ENCODE measurements at places on chromosomes 3 and 15.
A peak's percentile ranks its signal among the peaks of the same experiment; 100 is the strongest.

- no peak for DNase-seq
Measured at GRCh38 chr3:118485693-118486092, 549.0 kb downstream of the IGSF11 start.

- no peak for DNase-seq
Measured at GRCh38 chr3:14766428-14767244, 52.1 kb upstream of the FGD5 start.

- no peak for DNase-seq
Measured at GRCh38 chr15:91704343-91704742, 149.2 kb upstream of the SLCO3A1 start.

- no peak for DNase-seq
Measured at GRCh38 chr15:25090073-25090733, 135.4 kb downstream of the SNRPN start.

GRCh38 chr3:112056451-112056929, 22.0 kb downstream of the TMPRSS7 start:
- no peak for DNase-seq

DNA sequence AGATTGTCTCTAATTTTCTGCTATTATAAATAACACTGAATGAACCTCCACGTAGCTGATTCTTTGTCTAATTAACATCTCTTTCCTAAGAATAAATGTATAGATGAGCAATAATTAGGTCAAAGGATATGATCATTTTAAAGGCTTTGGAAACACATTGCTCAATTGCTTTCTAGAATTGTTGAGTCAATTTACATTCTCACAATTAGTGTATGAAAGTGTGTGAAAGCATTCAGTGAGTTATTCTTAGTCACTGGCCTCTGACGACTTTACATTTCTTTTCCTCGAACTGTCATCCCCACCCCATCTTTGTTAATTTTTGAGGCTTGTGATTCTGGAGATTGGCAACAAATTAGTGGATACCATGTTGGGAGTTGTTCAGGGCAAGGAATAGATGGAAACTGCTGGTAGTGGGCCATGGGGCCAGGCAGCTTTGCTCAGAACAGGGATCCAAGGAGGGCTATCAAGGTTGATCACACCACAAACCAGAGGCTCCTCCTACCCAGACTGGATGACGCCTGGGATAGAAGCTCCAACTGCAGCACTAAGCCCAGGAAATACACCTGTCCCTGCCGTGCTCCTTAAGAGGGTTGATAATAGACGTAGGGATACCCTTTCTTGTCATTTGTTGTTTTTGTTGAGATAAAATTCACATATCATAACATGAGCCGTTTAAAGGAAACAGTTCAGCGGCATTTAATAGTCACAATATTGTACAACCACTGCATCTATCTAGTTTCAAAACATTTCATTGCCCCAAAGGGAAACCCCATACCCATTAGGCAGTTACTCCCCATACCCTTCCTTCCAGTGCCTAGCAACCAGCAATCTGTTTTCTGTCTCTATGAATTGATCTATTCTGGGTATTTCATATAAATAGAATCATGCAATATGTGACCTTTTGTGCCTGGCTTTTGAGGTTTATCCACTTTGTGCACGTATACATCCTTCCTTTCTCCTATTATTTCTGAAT, 27.9 kb downstream of the EIF1B start:
- no peak for DNase-seq

DNA sequence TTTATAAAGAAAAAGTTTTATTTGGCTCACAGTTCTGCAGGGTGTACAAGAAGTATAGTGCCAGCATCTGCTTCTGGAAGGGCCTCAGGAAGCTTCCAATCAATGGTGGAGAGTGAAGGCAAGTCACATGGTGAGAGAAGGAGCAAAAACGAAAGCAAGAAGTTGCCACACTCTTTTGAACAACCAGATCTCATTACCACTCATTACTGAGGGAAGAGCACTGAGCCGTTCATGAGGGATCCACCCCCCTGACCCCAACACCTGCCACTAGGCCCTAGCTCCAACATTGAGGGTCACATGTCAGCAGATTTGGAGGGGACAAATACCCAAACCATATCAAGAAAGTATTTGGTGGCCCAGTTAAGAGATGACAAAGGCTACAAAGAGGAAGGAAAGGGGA, 239.3 kb upstream of the UBE2E1 start:
- no peak for DNase-seq

DNA sequence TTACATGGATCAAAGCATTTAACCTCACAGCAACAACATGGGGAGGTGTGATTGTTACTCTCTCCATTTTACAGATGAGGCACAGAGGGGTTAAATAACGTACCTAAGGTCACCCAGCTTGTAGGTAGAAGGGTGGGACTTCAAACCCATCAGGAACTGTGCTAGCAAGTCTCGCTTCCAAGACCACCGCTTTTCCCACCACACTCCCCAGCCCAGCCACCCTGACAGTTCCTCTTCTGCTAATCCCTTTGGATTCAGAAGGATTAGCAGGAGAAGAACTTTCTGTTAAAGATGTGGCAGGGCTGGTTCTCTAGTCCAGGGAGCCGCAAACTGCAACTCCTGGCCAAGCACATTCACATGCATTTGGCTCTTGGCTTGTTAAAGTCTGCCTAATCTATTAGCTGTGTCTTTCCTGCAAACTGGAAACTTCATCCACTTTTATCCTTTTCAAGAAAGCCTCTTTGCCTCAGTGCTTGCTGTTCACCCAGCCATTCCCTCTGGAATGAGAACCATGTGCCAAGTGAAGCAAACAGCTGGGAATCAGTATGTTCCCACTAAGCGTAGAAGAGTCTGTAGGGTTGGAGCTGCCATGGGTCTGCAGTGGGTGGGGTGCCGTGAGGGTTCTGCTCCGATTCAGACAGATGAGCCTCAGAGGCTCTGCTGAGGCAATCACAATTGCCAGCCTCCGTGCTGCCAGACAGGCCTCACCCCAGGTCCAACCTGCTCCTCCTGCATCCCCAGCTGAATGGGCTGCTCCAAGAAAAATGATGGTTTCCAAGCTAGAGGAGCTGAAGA, 44.6 kb downstream of the POMGNT2 start:
- DNase-seq, result no peak

DNA sequence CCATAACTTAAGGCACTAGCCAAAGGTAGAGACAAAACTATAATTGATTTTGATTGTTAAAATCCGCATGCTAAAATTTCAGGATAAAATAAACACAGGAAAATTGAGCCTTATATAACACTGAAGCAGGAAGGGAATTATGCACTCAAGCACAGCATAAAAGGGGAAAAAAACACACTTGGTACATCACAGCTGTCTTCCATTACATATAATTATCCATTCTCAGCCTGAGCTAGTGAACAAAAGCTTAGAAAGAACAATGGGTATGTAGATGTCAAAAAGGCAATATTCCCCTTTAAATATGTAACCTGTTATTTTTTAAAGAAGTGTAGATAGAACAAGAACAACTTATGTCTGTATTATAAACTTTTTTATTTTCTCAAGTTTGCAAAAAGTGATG, 899.2 kb downstream of the ROBO1 start:
- no peak for DNase-seq

DNA sequence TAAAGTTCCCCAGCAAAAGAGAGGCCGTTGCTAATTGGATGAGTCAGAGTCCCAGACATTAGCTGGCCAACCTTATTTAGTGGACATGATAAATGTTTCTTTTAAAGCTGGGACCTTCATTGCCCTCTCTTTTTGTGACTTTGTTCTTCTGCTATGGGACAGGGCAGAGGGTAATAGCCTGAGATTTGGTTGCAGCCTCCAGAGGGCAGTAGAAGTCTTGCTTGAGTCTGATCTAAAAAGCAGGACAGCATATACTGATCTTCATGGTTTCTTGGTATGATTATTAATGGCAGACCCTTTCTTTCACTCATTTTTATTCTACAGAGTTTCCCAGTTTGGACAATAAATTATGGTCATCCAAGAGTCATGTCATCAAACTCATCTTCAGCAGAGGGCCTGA, 25.1 kb upstream of the ZKSCAN7 start:
- DNase-seq, result peak; percentile 32

DNA sequence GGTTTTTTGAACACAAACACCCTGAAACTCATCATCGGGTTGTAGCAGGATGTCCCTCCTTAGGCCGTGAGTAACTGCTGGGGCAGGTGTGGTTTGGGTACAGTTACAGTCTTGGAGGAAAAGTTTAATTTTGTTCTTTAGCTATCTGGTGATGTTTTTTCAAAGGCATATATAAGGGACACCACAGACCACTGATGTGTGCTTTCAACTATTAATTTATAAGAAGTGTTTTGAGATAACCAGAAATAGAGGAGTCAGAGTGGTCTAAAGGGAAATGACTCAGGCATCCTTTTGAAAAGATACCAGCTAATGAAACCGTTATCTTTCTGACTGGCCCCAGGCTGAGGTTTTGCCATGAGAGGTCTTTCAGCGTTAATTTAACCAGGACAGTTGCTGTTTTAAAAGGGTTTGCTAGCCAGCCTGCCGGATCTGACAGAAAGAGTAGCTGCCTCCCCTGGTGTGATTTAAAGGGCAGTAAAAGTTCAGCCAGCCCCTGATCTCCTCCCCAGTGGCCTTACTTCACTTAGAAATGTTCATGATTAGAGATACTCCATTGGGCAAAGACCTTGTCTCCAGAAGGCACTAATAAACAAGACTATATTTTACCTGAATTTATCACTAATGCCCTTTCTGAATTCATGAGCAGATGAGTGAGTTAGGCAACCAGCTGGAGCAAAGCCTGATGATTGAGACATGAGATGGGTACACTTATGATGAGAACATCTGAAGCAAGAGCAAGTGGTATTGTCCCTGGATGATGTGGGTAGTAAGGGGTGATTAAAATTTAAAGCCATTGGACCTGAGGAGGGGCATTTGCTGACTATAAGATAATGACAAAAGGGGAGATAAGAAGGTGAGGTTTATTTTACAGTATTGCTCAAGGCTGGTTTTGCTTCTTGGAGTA, 482.5 kb upstream of the TBL1XR1 start:
- no peak for DNase-seq

DNA sequence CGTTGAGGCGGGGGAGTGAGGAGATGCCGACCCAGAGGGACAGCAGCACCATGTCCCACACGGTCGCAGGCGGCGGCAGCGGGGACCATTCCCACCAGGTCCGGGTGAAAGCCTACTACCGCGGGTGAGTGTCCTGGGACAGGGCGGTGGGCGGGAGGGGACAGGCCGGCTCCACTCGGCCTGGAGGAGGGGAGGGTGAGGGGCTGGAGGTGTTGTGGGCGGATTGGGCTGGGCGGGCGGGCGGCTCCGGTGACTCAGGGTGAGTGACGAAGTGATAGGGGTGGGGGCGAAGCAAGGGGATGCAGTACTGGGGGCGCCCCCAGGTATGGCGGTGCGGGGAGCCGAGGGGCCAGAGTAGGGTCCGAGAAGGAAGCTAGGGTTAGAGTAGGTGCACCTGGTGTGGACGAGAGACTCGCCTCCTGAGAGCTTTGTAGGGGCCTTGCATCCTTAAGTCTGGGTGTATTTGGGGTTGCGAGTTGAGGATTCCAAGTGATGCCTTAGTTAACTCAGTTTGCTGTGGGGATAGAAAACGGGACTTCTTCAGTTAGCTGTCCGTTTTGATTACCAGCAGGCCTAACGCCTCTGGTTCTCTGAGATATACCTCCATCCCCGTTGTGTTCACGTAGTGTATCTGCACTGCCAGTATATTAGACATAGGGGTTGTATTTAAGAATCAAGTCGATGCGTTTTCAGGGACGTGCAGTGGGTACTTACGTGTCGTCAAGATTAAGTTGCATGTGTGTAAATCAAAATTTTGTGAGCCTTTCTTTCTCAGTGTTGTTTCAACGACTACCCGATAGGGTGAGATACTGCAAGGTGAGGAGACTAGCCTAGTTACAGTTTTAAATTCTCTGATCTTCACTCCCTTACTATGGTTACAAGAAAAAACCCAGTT, 670 bp downstream of the PRKCI start:
- DNase-seq, result peak; percentile 53

DNA sequence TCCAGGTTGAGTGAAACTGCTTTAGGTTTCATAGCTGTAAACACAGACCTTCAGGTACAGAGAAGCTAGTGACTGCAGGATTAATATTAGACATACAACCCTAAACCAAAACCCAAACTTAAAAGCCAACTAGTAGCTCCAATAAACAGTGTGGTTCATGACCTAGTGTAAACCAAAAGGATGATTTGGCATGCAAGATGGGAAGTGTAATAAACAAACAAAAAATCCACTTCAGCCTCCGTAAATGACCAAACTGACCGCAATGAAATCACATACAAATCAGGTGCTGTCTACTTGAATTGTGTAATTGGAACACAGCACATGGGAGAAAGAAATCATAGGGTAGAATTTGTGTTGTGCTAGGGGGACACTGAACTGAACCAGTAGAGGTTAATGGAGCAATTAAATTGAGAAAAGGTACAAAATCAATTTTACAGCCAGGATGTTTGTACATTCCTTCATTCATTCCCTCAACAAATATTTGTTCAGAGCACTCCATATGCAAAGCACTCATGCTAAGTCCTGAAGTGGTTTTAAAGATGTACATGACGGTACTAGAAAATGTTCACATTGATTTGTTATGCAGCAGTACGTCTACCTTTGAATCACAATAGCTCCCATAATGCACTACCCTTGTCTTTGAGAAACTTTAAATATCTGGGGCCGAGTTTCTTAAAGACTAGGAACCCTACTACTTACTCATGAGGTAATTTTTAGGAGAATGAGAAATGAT, 21.4 kb upstream of the CHST2 start:
- no peak for DNase-seq

DNA sequence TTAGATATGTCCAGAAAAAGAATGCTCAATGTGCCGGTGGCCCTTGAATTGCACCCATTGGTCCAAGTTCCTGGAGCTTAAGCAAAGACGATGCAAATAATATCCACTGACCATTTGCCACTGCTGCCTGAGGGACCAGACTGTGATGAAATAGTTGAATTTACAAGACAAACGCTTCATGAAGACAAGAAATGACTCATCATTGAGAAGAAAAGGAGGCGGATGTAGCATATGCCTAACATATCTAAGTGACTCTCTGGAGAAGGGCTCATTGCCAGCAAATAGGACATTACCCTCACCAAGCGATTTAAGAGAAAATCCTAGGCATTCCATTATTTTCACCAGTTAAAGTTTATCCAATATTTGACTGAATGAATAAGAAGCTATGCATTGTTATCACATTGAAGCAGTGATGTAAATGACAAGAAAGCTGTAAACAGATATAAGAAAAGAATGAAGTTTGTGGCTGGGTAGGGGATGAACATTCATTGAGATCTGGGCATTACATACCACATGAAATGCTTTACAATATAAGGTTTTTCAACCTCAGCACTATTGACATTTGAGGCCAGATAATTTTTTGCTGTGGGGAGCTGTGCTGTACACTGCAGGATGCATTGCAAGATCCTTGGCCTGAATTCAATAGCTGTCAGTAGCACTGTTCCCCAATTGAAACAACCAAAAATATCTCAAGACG, 48.9 kb upstream of the CPNE4 start:
- no peak for DNase-seq

DNA sequence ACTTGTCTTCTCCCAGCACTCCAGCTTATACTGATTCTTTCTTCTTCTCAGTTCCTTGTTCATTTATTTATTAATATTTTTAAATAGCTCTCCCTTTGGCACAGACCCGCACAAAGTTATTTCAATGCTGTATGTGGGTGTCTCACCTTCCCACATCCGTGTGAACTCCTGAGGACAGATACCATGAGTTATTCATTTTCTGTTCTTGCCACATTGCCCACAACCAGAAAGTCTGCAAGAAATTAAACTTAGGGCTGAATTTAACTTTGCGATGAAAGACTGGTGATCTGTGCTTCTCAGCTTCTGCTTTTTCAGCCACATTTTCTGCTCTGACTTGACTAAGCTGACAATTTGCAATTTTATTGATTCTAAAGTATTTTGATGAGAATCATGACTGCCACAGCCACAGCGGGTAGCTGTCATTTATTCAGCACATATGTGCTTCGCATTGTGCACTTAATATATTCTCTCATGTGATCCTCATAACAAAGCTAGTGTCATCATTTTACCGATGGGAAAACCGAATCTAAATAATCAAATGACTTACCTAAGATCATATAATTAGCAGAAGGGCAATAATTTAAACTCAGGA, 569.8 kb downstream of the EDEM1 start:
- DNase-seq, result no peak
